ENCODE measurements at places on chromosomes 11 and 22.

DNA sequence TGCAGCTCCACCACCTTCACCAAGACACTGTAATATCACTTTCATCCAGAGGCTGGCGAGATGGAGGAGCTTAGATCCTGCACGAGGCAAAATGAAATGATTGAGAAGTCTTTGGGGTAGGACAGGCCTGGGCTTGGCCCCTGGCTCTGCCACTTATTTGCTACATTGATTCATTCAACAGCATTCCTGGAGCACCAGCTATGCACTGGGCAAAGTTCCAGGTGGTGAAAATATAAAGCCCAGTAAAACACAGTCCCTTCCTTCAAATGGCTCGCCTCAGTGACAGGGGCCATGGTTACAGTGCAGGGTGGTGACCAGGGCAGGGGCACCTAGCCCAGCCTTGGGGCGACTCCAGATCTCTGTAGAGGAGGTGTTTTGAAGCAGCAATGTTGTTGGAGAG lies 19.7 kb downstream of the ALX4 start:
- DNase-seq, result no peak

- no peak for DNase-seq
Observed at GRCh38 chr11:77375107-77375506, 73.6 kb upstream of the GDPD4 start.

DNA sequence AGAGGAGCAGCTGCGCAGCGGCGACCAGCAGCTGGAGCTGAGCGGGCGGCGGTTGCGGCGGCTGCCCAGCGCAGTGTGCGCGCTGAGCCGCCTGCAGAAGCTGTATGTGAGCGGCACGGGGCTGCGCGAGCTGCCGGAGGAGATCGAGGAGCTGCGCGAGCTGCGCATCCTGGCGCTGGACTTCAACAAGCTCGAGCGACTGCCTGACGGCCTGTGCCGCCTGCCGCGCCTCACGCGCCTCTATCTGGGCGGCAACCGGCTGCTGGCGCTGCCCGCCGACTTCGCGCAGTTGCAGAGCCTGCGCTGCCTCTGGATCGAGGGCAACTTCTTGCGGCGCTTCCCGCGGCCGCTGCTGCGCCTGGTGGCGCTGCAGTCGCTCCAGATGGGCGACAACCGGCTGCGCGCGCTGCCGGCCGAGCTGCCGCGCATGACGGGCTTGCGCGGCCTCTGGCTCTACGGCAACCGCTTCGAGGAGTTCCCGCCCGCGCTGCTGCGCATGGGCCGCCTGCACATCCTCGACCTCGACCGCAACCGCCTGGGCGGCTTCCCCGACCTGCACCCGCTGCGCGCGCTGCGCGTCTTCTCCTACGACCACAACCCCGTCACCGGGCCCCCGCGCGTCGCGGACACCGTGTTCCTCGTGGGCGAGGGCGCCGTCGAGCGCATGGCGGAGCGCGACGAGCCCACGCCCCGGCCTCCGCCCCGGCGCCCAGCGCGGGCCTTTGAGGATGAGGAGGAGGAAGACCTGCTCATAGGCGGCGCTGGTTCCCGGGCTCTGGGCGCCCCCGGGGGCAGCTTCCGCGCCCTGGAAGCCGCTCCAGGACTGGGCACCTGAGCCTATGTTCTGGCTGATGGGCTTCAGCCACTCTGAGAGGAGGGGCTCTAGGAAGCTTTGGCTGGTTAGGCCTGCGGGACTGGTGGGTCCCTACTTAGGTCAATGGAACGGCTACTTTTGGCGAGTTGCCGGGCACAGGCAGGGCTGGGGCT lies 787 bp downstream of the LRRC10B start:
- DNase-seq, result peak; percentile 29

DNA sequence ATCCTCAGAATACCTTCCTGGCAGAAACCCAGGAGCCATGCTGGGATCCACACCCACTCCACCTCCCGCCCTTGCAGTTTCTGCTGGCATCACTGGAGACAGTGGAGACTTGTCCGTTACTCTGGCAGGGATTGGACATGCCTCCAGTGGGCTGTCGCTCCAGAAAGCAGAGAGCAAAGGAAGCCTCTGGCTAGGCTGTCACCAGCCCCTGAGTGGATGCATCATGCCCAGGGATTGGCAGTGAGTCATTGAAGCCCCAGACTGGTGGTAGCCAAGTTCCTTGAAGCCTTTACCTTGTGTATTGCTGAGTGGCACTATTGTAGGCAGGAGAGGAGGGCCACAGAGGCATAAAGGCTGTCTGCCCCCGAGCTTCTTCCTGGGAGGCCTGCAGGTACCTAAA lies 34.8 kb upstream of the E2F8 start:
- DNase-seq, result no peak

- peak; percentile 8 for DNase-seq
Observed at GRCh38 chr22:36986242-36986821, 32.9 kb downstream of the TST start.

- DNase-seq, result no peak
Observed at GRCh38 chr22:48116871-48117270, 1354.4 kb downstream of the TBC1D22A start.

GRCh38 chr22:36151006-36151595 lies 9.5 kb downstream of the APOL3 start:
- no peak for DNase-seq

DNA sequence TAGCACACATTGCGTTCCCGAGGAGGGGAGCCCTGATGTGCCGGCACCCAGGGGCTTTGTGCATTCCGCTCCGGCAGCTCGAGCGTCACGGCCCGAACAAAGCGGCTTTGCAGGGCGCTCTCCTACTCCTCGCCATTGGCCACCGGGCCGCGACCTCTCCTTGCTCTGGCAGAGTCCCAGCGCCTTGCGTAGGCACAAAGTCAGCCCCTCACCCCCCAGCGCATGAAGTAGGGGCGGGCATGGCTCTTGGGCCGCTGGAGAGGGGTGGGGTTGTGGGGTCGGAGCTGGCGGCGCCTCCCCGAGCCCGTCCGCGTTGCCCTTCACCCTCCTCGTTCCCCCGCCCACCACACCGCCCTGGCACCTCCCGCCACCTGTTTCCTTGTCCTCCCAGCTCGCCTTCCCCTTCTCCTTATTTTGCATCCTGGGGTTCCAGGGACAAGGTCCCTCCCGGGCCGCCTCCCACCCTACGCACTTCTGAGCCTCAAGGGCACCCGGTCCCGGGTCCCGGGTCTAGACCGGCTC lies 753 bp upstream of the PPARA start:
- peak; percentile 2 for DNase-seq

DNA sequence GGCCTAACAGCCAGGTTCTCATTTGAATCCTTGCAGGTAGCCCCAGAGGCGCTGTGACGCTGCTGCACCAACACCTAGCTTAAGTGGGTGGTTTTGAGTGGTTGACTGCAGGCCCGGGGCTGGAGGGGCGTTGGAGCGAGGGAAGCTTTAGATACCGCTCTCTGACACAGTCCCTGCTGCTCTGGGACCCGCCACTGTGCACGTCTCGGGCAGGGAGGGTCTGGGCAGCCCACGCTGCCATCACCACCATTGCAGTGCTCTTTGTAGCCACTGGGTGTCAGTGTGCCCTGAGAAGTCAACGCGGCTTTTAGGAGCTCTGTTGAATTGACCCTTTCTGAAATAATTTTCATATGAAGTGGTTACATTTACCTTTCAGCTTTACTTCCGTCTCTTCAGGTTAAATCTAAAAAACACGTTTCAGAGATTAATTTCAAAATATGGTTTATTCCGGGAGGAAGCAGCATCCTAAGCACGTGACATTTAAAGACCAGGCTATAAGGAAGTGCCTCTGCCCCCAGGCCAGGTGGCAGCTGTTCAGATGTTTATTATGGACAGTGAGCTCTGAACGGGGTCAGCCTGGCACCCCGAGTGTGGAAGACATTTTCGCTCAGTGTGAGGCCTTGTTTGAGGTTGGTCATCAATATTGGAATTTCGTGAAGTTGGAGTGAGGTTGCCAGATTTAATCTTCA lies 30.9 kb upstream of the PARVB start:
- peak; percentile 65 for DNase-seq

DNA sequence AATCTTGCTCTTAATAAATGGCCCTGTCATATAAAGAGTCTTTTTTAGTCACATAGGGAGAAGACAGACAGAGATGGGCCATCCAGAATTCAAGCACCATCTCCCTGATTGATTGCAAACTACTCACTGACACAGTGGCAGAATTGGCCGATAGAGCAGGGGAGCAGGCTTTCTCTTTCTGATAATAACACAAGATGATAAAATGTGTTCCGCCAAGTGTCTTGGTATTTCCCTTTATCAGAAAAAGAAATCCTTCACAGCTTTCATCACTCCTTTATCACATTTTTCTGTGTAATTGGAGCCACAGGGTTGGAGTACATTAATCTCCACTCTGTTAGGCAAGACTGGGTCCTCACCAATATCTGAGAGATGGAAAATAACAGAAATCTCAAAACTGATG lies 406.0 kb downstream of the TMEM135 start:
- DNase-seq, result no peak

GRCh38 chr11:26418386-26418912 lies 86.5 kb downstream of the ANO3 start:
- DNase-seq, result no peak

DNA sequence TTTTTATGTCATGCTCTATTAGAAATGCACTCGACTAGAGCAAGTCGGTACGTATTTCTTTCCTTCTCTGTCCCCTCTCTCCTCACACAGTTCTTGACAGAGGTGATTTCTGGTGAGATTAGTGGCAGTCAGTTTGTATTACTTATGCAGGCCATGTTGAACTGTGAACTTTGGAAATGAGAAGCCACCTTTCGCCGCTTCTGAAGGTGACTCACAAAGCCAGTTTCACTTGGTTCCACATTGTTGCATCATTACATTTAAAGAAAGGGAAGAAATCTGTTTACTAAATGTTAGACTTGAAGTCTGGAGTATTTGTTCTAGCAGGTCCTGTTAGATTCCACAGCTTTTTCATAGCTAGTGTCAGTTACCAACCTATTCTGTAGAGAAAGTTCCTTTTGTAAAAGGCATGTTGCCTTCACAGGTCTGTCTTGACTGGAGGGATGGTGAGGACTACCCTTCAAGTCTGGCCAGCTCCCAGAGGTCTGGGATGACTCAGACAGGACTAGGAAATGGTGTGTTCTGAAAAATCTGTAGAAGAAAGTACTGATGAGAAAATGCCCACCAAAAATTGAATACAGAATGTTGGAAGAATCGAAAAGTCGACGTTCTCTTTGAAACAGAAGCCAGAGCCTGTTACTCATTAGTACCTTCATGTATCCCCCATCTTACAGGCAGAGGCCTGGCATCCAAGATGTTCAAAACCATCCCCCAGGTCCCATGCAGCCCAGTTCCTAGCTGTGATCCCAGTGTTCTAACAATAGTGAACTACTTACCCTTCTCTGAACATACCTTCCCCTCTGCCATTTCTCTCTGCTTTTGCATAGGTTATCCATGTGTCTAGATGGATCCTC lies 181.4 kb downstream of the DBX1 start:
- DNase-seq, result no peak

Measured in CD4-positive, alpha-beta T cell treated with Interleukin-15 for 4 hours (primary cell).